ENCODE measurements at places on chromosomes 2 and 18.

DNA sequence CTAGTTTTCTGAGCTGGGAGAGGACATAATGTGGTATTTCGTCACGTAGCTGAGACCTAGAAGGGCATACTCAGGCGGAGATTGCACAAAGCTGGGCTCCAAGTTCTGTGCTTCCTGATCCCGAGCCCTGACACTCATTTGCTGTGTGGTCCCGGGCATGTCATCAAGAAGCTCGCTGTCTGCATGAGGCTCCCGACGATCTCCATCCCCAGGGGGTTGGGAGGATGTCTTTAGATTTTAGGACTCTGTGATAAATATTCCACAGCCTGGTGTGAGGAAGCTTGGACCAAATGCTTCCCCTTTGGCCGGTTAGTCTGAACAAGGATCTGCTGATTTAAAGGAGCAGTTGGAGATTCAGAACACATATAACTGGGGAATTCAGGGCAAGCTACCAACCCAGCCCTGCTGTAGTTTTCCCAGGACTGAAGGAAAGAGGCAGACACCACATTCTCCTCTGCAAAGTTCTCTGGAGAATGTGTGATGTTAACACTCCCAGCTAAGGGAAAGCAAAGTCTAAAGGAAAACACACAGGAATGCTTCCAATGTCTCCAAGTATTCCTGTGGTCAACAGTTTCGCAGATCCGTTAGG is 2.3 kb downstream of the KCNE4 start:
- no peak for DNase-seq

DNA sequence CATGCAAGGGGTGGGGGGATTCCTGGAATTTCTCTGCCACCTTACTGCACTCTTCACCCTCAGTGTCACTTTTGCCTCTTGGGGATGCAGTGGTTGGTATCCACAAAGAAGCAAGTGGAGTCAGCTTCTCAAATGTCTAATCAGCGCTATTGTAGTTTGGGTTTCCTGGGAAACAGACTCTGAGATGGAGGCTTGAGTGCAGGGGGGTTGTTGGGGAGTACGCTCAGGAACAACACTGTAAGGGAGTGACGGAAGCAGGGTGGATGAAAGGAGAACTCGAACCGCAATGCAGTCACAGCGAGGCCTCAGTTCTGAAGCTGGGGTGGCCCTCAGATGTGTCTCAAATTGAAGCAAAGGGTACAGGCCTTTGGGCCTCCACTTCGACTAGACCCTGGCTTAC is 73.6 kb upstream of the EPC2 start:
- no peak for DNase-seq

DNA sequence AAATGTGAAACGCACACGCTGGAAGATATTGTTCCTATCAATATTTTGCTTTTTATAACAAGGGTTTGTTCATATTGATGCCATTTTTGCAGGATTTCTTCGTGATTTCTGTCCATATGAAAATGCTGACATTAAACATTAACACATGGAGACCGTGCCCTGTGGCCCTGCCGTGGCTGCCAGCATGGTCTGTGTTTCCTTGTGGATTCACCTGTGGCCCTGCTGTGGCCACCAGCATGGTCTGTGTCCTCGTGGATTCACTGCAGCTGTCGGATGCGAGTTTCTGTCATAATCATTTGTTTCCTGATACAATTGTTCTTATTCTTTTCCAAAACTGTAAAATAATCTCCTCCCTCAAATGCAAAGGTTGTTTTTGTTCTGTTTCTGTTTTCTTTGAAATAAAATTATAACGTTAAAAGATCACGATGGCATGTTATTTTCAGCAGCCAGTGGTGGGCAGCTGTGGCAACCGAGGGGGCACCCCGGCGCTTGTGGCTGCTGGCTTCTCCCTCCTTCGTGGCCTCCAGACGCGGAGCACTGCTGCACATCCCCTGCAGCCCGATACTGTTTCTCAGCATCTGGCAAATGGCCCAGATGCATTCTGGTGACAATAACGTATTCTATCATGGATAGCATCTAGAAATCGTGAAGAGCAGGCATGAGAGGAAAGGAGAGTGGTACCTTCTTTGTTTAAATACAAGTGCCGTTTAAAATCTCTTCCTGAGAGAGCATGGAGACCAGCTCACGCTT is 143.5 kb downstream of the PTGR3 start:
- DNase-seq: no peak

- no peak for DNase-seq
Measured at GRCh38 chr2:54770676-54771075, 47.2 kb downstream of the EML6 start.

DNA sequence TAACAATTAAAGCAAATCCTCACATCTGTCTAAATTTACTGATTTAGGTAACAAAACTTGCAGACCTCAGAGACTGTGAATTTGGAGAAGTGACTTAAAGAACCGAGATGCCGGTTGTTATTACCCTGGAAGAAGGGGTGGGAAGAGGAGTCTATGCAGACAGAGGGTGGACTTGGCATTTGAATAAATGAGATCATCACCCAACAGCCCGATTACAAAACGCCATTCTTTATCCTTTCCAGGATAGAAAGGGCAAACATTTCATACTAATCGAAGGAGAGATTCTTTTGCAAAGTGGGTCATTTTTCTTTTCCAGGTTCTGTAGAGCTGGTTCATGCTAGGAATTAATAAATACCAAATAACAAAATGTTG is 73.1 kb upstream of the TPO start:
- DNase-seq: no peak

DNA sequence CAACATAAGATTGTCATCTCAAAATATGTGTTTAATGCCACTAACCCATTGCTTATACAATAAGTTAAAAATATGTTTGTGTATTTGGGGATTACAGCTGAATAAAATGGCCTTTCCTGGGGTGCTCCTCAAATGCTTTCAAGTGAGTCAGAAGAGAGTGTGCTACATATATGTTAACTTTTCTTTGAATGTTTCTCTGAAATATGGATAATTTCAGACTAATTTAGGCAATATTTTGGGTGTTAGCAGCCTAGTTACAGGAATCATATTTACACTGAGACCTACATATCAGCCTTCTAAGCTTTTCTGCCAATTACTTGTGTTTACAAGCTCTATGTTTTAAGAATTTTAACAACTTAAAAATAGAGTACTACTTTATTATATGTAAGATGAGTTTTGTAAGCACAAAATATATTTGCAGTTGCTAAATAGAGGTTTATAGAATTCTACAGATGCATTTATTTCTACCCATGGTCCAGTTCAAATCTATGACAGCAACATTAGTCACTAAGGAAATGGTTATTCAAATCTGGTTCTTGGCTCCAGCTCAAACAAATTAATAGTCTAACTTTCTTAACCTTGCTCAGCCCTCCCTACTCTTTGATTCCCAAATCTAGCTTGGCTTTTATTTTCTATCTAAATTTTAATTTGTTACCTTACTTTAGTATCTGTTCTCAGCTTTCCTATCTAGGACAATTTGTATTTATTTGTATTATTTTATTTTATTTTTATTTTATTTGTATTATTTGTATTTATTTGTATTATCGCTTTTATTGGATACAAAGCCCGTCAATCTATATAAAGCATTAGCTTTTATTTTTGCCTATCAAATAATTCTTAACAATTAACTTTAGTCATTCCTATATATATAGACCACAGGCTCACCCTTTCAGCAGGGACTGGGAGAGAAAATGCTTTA is 48.9 kb downstream of the FSIP2 start:
- no peak for DNase-seq

- no peak for DNase-seq
Measured at GRCh38 chr2:25201265-25201664, 32.9 kb upstream of the POMC start.

DNA sequence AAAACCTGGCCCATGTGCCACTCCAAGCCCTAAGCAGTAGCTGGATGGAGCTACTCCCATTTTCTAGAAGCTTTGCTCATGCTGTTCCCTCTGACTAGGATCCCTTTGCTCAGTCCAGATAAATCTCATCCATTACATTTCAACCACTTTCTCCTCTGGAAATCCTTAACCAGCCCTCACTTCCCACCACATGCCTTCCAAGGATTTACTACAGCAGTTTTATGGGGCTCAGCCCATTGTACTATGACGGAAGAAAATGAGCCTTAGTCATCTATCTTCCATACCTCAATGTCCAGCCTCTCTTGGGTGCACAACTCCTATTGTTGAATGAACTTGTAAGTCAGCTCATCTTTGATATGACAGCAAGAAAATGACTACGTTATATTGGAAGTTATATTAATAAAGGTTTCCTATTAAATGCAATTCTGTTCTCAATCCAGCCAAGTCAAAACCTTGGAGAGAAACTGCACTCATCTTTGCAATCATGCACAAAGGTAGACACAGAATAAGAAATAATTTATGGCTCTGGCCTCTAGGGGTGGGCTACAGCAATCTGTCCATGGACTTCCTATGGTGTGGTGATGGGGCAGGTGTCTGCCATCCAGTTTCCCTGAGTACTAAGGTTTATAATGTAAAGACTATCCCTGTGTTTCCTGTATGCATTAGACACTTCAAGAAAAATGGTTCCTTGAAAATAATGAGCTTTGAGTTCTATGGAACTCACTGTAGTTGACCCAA is 3.4 kb downstream of the B4GALT6 start:
- DNase-seq: no peak

All from activated naive CD8-positive, alpha-beta T cell treated with anti-CD3 and anti-CD28 coated beads, Interleukin-2, amount 50 U/mL, for 16 hours (primary cell).